ENCODE measurements at places on chromosomes 1 and 21.
A peak's percentile ranks its signal among the peaks of the same experiment; 100 is the strongest.

GRCh38 chr21:26794597-26795411 is 50.4 kb downstream of the ADAMTS1 start:
- H3K4me1 ChIP-seq: no peaks in the 10 kb centered on the region
- no peak overlapping the region for H3K4me3 ChIP-seq
- no peak overlapping the region for H3K27ac ChIP-seq
- no peaks in the 10 kb centered on the region for H3K36me3 ChIP-seq
- no peaks in the 10 kb centered on the region for H3K27me3 ChIP-seq

GRCh38 chr1:10399444-10399941 is 629 bp downstream of the PGD start:
- peaks cover 28% of the 10 kb centered on the region for H3K4me1 ChIP-seq
- DNase-seq: no peak
- peaks cover 42% of the 10 kb centered on the region for H3K36me3 ChIP-seq
- peak overlapping the region; percentile 92 for H3K4me3 ChIP-seq
- H3K27ac ChIP-seq: peak overlapping the region; percentile 80

- H3K27me3 ChIP-seq: peaks cover 3% of the 10 kb centered on the region
- peaks cover 13% of the 10 kb centered on the region for H3K4me1 ChIP-seq
- H3K36me3 ChIP-seq: no peaks in the 10 kb centered on the region
- no peak overlapping the region for H3K4me3 ChIP-seq
- no peak for DNase-seq
These were observed 20.3 kb downstream of the C2CD2 start for GRCh38 chr21:41933313-41934079.

- no peak overlapping the region for H3K27ac ChIP-seq
- peaks cover 16% of the 10 kb centered on the region for H3K4me1 ChIP-seq
- H3K4me3 ChIP-seq: no peak overlapping the region
- no peak for DNase-seq
These were observed 15.4 kb downstream of the RABGAP1L start for GRCh38 chr1:174174461-174175329.

DNA sequence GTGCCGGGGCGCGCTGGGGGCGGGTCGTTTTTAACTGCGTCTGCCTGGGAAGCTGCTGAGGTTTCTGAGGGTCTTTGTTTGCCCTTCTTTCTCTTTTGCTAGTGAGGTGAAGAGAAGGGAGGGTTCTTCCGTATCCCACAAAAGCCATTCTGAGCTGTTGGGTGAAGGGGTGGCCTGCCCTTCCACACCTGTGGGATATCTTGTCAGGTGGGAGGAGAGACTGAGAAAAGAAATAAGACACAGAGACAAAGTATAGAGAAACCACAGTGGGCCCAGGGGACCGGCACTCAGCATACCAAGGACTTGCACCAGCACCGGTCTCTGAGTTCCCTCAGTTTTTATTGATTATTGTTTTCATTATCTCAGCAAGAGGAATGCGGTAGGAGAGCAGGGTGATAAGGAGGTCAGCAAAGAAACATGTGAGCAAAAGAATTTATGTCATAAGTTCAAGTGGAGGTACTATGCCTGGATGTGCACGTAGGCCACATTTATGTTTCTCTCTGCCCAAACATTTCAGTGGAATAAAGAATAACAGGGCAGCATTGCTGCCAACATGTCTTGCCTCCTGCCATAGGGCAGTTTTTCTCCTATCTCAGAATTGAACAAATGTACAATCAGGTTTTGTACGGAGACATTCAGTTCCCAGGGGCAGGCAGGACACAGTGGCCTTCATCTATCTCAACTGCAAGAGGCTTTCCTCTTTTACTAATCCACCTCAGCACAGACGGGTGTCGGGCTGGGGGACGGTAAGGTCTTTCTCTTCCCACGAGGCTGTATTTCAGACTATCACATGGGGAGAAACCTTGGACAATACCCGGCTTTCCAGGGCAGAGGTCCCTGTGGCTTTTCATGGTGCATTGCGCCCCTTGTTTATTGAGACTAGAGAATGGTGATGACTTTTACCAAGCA is 972 bp downstream of the PGBD2 start:
- peaks cover 7% of the 10 kb centered on the region for H3K36me3 ChIP-seq
- peak overlapping the region; percentile 90 for H3K4me3 ChIP-seq
- peaks cover 12% of the 10 kb centered on the region for H3K27me3 ChIP-seq
- DNase-seq: no peak

DNA sequence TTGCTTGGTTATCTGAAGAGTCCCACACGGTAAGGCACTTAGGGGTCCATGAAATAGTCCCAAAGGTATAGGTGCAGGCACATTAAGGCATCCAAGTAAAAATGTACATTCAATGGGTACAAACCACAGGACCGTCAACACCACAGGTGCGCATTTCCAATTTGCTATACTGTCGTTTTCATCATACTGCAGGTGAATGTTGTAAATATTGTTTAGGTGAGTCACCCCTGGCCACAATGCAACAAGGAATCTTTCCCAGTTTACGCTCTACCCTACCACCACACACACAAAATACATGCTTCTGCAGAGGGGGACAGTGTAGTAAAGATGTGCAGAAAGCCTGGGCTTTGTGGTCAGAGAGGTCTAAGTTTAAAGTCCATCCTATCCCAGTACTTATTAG is 13.7 kb downstream of the CADM3 start:
- H3K4me3 ChIP-seq: no peak overlapping the region
- peaks cover 62% of the 10 kb centered on the region for H3K27me3 ChIP-seq
- no peak for DNase-seq
- H3K27ac ChIP-seq: no peak overlapping the region

- peak overlapping the region; percentile 47 for H3K4me3 ChIP-seq
- H3K4me1 ChIP-seq: peaks cover 5% of the 10 kb centered on the region
- no peak for DNase-seq
- no peaks in the 10 kb centered on the region for H3K27me3 ChIP-seq
These were observed 2.7 kb downstream of the DVL1 start for GRCh38 chr1:1346501-1346890.

DNA sequence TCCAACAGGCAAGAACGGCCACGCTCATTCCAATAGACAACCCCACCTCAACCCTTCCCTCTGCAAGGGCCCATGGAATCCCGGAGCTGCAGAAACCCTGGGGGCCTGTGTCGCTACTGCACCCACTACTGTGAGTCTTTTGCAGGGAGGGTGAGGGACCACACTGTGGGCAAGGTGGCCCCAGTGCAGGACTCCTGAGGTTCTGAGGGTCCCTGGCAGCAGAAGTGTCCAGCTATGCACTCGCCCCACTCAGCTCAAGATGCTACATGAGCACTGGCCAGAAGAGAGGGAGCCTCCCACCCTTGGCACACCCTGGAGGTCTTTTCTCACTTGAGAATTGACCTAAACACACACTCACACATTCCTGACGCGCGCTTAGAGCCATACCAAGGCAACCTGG is 2.1 kb upstream of the PAX7 start:
- peaks cover 5% of the 10 kb centered on the region for H3K36me3 ChIP-seq
- H3K4me1 ChIP-seq: peaks cover 3% of the 10 kb centered on the region
- H3K4me3 ChIP-seq: no peak overlapping the region
- no peak overlapping the region for H3K27ac ChIP-seq

DNA sequence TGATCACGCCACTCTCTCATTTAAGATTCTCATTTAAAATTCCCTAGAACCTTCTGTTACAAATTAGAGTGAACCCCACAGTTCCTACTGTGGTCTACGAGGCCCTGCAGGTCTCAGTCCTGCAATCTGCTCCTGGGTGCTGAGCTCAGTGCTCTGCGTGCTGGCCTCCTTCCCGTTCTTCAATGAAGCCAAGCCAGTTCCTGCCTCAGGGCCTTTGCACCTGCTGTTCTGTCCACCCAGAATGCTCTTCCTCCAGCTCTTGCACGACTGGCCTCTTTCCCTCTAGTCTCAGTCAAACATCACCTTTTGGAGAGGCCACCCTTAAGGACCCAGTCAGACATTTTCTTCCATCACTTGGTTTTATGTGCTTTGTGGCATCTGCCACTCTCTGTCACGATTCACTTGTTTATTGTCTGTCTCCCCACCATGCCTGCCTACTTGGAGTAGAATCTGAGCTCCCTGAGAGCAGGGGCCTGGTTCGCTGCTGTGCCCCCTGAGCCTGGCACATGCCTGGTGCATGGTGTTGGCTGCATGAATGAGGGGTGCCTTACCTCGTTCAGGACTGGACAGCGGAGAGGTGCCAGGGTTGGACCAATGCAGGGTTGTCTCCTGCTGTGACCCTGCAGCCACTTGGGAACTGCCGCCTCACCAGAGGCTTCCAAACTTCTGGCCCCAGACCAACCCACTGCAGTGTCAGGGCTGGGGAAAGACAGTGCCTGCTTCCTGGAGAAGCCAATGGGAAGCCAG is 9.7 kb upstream of the H6PD start:
- H3K4me3 ChIP-seq: no peak overlapping the region
- H3K4me1 ChIP-seq: peaks cover 5% of the 10 kb centered on the region
- H3K36me3 ChIP-seq: no peaks in the 10 kb centered on the region
- peaks cover 12% of the 10 kb centered on the region for H3K27me3 ChIP-seq
- DNase-seq: no peak

- no peak overlapping the region for H3K27ac ChIP-seq
- no peaks in the 10 kb centered on the region for H3K36me3 ChIP-seq
- H3K4me1 ChIP-seq: peaks cover 19% of the 10 kb centered on the region
- no peak for DNase-seq
- peaks cover 13% of the 10 kb centered on the region for H3K27me3 ChIP-seq
- no peak overlapping the region for H3K4me3 ChIP-seq
These were observed 2.3 kb upstream of the VCAM1 start for GRCh38 chr1:100717218-100717617.

GRCh38 chr1:86191958-86192357 is 35.4 kb upstream of the COL24A1 start:
- H3K4me1 ChIP-seq: no peaks in the 10 kb centered on the region
- no peak overlapping the region for H3K4me3 ChIP-seq
- no peaks in the 10 kb centered on the region for H3K27me3 ChIP-seq
- H3K27ac ChIP-seq: no peak overlapping the region
- no peaks in the 10 kb centered on the region for H3K36me3 ChIP-seq

DNA sequence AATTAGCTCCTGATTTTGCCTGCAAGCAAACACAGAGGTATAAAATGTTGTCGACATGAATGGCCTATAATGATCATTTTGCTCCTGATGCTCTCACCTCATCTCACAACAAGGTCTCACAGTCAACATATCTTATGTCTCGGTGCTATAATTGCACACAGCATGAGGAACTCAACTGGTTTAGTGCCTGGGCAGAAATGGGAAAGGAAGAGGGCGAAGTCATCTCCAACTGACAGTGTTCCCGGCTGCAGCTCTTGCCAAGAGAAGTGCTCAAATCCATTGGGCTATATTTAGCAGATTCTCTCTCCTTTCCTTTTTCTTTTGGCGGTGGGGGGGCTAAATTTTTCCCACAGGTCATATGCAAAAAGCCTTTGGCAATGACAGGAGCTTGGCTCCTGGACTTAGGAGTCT is 53.0 kb downstream of the SLC45A1 start:
- H3K4me1 ChIP-seq: peaks cover 13% of the 10 kb centered on the region
- H3K4me3 ChIP-seq: no peak overlapping the region
- DNase-seq: no peak
- H3K27ac ChIP-seq: no peak overlapping the region
- peaks cover 18% of the 10 kb centered on the region for H3K36me3 ChIP-seq
- H3K27me3 ChIP-seq: no peaks in the 10 kb centered on the region

DNA sequence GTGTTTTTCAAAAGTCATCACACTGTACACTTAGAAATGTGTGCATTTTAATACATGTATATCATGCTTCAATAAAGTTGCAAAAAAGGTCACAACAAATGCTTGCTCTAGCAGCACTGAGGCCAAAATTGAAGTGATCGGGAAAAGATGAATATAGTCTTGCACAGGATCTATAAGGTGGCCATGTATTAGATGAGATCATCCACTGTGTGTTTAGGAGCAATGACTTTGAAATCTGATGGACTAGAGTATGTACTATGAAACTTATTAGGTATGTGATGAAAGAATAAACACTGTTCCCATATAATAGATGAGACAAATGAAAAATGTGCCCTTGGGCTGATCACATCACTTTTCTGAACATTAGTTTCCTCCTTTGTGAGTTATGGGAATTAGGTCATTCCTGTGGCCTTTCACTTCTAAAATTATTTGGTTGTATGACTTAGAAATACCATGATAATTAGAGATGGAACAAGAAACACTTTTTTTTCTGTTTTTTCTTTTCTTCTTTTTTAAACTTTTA is 984.6 kb downstream of the ADGRL2 start:
- no peak for DNase-seq
- H3K27me3 ChIP-seq: no peaks in the 10 kb centered on the region
- no peak overlapping the region for H3K27ac ChIP-seq
- H3K36me3 ChIP-seq: no peaks in the 10 kb centered on the region
- no peak overlapping the region for H3K4me3 ChIP-seq

- no peaks in the 10 kb centered on the region for H3K36me3 ChIP-seq
- H3K4me1 ChIP-seq: peaks cover 11% of the 10 kb centered on the region
- H3K27ac ChIP-seq: no peak overlapping the region
- H3K4me3 ChIP-seq: no peak overlapping the region
- no peak for DNase-seq
These were observed 108.9 kb downstream of the PEX14 start for GRCh38 chr1:10583641-10584040.

Data from activated T-helper 2 cell treated with anti-CD3 and anti-CD28 coated beads, Interferon-gamma antibody, Interleukin-2, Interleukin-4, amounts not matched to agents 10 μg/mL and 5 μg/mL and 100 μg/mL, durations not matched to agents 14 hours and 24 hours and 36 hours (primary cell).